T1000 (cell line): ENCODE measurements at places on chromosomes 5 and 9.

DNA sequence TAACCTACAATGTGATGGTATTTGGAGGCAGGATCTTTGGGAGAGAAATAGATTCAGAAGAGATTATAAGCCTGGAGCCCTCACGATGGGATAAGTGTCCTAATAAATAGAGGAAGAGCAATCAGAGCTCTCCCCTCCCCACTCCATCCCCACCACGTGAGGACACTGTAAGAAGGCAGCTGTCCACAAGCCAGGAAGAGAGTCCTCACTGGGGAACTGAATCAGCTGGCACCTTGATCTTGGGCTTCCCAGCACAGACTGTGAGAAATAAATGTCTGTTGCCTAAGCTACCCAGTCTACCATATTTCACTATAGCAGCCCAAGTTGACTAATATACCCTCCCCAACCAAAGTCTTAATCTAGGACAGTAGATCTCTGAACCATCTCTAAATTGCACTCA, 118.1 kb downstream of the SUSD1 start:
- DNase-seq: no peak

GRCh38 chr9:36142510-36143244, 6.1 kb downstream of the GLIPR2 start:
- DNase-seq: no peak

DNA sequence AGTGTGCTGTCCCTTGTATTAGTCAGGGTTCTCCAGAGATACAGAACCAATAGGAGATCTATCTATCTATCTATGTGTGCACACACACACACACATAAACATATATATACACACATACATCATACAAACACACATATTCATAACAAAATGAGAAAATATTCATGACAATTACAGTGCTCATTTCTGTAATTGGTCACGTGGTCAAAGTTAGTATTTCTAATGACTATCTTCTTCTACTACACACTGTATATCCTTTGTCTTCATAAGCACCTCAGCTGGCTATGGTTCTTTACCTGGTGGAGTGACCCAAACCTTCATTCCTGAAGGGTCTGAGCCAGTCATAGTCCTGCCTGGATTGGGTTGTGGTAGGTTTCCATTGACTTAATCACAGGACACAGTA, 17.7 kb upstream of the BTF3 start:
- no peak for DNase-seq

DNA sequence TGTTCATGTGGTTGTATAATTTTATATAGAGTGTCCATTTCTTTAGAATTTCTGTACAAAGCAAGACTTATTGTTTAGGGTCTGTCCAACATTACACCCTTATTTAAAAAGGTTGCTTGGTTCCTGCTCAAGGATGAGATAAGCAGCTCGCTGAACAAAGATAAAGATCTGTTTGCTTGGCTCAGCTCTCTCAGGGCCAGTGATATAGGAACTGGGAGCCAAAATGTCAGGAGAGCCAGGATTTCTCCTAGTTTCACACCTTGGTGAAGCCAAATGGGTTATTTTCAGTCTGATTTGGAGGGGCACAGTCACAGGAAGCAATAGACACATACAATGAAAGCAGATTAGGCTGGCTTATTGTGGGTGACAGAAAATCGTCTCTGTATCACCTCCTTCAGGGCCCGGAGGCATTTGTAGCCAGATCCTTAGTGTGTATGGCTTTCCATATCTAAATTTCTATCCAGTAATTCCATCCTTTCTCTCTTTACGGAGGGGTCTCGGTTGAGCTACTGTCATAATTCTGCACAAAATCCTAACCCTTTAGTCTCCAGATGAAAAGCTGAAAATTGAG, 396.4 kb downstream of the TMEM232 start:
- no peak for DNase-seq

DNA sequence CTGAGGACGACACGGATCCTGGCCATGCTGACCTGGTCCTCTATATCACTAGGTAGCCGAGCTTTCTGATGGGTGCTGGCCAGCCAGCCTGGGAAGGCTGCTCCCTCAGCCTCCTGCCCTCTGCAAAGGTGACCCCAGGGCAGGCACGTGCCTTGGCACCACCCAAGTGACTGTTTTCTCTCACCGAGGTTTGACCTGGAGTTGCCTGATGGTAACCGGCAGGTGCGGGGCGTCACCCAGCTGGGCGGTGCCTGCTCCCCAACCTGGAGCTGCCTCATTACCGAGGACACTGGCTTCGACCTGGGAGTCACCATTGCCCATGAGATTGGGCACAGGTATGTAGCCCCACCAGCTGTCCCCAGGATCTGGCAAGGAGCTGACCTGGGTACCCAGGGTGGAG, 3.8 kb downstream of the ADAMTS13 start:
- no peak for DNase-seq

GRCh38 chr5:21823588-21823987, 1029.6 kb downstream of the CDH12 start:
- no peak for DNase-seq

DNA sequence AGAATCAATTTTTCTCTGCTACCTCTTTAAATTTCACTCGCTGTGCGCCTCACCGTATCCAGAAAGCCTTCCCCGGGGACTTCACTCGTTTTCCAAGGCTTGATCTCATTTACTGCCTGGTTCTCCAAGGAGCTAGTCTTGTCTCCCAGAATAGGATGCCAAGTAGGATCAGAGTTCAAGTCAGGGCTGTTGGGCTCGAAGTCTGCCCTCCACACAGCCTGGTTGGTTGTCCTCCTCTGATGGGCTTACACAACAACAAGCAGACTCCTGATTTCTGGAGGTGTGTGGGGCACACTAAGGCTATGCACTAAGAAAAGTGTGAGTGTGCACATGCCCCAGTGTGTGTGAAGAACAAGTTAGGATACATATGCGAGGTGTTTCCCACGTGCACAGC, 14.0 kb upstream of the TNIP1 start:
- no peak for DNase-seq

GRCh38 chr5:167837127-167837526, 454.3 kb upstream of the WWC1 start:
- no peak for DNase-seq

DNA sequence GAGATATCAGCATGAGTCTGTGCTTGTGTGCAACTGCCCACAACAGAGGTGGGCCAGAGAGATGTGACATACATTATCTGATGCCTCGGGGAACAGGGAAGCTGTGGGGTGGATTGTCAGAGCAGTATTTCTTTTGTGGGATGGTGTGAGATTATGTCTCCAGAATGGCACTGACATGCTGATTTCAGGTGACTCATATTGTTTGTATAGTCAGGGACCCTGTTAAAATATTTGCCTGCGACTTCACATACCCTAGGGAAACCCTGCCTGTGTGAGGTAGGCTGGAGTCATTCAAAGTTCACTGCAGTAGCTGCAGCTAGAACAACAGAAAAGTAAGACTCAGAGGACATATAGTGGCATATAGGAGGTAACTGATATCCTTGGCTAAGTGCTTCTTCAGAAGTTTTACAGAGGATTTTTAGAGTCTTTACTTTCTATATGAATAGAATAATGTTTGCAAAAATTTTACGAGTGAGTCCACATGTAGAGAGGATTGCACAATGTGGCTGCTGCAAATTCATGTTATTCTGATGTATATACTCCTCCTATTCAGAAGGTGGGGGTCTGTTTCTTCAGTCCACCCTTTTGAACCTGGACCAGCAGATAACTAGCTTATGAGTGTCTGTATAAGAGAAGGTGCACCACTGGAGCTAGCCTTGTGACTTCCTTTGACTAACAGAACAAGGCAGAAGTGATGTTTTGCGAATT, 89.3 kb downstream of the MACIR start:
- peak; percentile 5 for DNase-seq

DNA sequence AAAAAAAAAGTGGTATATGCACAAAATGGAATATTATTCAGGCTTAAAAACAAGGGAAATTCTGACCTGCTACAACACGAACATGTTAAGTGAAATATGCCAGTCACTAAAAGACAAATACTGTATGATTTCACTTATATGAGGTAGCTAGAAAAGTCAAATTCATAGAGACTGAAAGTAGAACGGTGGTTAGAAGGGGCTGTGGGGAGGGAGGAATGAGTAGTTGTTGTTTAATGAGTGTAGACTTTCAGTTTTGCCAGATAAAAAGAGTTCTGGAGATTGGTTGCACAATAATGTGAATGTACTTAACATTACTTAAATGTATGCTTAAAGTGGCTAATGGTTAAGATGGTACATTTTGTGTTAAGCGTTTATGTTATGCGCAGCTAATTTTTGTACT, 79.5 kb upstream of the IL12B start:
- no peak for DNase-seq

- DNase-seq: no peak
Observed at GRCh38 chr9:34479431-34479866, 20.8 kb downstream of the DNAI1 start.

GRCh38 chr5:66841264-66841663, 245.1 kb downstream of the MAST4 start:
- DNase-seq: no peak

GRCh38 chr5:172890659-172891058, 56.6 kb downstream of the ERGIC1 start:
- no peak for DNase-seq

- no peak for DNase-seq
Observed at GRCh38 chr5:42912184-42912798, 100.6 kb upstream of the SELENOP start.

DNA sequence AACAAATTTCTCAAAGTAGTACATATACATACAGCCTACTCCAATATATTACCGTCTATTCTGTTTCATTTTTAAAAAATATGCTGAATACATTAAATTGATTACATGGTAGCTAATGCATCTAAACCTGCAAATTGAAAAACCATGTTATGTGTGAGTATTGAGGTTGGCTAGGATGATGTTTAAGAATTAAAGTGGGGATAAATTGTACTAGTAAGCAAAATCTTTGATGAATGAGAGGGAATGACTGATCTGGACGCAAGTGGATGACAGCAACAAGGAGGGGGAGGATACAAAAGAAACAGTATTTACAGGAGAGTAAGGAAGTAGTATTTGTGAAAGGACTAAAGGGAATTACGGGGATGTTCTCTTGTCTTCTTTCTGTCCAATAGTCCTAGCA, 37.4 kb downstream of the RAD50 start:
- DNase-seq: no peak

- no peak for DNase-seq
Observed at GRCh38 chr5:151954255-151954654, 29.6 kb upstream of the GLRA1 start.

- no peak for DNase-seq
Observed at GRCh38 chr5:170606941-170607340, 103.1 kb downstream of the KCNIP1 start.

DNA sequence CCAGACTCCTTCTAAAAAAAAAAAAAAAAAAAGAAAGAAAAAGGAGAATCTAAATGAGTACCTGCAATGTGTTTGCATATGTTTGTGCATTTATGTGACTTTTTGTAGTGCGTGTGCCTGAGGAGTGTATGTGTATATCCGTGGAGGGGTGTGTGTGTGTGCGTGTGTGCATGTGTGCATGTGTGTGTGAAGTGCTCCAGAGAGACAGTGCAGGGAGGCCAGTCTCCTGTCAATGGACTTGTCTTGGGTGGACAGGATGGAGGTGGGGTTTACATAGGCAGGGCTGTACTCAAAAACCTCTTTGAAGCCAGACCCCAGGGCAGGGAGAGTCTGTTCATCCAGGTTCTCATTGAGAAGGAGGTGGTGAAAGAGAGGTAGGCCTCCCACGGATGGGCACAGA, 87.1 kb upstream of the MVB12B start:
- no peak for DNase-seq

GRCh38 chr9:126708178-126708577, 94.5 kb downstream of the LMX1B start:
- no peak for DNase-seq

DNA sequence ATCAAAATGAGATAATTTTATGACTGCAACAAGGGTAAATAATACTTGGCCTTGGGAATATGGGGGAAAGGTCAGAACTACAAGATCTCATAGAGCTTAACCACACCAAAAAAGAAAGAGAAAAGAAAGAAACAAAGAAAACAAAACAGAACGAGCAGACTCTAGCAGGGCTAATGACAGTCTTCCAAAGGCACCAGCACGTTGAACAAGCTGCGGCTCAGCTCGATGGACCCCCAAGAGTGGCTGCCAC, 689 bp downstream of the AK3 start:
- DNase-seq: no peak

DNA sequence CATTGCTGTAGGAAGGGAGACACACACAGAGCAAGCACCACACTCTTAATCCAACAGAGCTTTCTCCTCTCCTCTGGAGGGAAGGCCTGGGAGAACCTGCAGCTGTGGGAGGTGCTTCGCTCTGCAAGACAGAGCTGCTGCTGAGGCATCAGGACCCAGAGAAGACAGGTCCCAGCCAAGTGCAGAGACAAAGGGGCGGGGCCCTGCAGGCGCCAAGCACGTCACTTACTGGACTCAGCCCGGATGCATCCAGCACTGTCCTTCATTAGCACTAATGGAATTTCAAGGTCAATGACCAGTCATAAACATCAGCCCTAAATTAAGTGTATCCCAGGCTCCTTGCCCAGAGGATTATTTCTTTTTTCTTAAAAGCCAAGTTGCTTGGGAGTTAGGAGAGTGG, 337.1 kb upstream of the PANK3 start:
- DNase-seq: no peak

DNA sequence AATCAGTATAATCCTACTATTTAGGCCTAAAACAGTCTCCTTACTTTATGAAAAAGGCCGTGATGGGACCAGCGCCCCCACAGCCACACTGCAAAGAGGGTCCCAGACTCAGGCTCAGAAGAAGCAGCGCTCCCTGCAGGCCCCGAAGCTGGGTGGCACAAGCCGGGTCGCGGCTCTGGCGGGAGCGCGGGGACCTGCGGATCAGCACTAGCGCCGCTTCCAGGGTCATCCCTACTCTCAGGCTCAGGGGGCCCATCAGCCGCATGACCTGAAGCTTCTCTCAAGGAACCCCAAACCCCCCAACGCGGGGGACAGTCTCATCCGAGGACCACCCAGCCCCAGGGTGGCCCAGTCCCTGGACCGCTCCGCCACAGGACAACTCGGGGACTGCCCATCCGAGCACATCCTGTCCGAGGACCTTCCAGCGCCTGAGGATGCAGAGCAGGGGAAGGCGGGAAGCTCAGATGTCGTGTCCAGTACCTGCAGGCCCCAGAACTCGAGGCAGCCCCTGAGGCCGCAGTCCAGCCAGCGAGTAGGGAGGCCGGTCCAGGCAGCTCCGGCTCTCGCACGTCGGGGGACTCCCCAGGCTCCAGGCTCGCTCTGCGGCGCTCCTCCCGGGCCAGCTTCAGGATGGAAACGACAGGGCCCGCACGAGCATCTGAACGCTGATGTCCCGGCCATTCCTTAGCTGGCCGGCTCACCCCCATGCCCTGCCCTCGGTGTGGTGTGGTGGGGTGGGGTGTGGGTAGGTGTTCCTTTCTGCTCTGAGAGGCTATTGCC, 32.4 kb upstream of the CDK20 start:
- no peak for DNase-seq

GRCh38 chr9:134103391-134103998, 32.4 kb upstream of the WDR5 start:
- DNase-seq: no peak

DNA sequence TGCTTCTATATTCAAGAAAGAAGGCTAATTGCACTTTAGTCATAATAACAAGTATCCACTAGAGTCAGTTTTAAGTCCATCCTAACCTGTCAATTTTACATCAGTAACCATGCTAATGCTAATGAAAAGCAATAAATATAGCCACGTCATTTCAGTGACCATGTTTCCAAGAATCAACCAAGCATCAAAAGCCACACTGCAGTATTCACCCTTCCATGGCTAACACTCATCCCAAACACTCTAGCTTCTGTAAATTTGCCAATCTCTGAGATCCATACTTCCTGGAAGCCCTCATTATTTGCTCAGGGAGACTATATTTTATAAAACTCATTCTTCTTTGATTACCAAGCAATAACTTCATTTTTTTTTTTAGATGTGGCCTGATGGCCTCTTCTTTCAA, 712.0 kb downstream of the CETN3 start:
- no peak for DNase-seq
